Activated T-cell treated with anti-CD3 and anti-CD28 coated beads, Interleukin-2, amount 50 U/mL, for 72 hours (primary cell): ENCODE measurements at places on chromosomes 12 and 14. TPM values are rescaled to one million over a fixed set of nuclear protein-coding genes. Genes with fewer than 3 reads are reported as not detected.

- no peak overlapping the region for H3K4me3 ChIP-seq
- DNase-seq: no peak
- H3K27ac ChIP-seq: no peak overlapping the region
- H3K36me3 ChIP-seq: peaks cover 2% of the 10 kb centered on the region
- no peaks in the 10 kb centered on the region for H3K27me3 ChIP-seq
- H3K4me1 ChIP-seq: no peaks in the 10 kb centered on the region
These were observed 12.6 kb upstream of the DIO2 start for GRCh38 chr14:80223696-80224465.

- no peak overlapping the region for H3K4me3 ChIP-seq
- no peaks in the 10 kb centered on the region for H3K4me1 ChIP-seq
- no peak overlapping the region for H3K27ac ChIP-seq
- H3K36me3 ChIP-seq: no peaks in the 10 kb centered on the region
These were observed 295.9 kb downstream of the FOXG1 start for GRCh38 chr14:29062466-29062865.

DNA sequence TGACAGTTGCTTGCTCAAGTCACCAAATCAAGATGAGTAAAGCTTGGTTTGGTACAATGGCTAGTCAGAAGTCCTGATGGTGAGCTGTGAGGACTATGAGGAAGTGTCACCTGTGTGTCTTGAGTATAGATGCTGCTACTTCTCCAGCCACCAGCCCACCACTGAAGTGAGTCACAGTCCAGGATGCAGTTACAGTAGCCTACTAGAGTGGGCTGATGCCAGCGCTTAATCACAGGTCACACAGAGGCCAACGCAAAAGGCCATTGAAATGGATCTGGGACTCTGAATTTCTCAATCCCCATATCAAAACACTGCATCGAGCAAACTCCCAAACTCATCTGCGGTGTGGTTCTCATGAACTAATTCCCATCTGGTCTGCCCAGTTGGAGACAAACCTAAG lies 223.1 kb downstream of the ANO6 start:
- no peaks in the 10 kb centered on the region for H3K4me1 ChIP-seq
- no peak overlapping the region for H3K27ac ChIP-seq
- peaks cover 4% of the 10 kb centered on the region for H3K36me3 ChIP-seq
- no peaks in the 10 kb centered on the region for H3K27me3 ChIP-seq
- DNase-seq: no peak

GRCh38 chr12:14824012-14824634 lies 10.1 kb upstream of the SMCO3 start:
- H3K27ac ChIP-seq: no peak overlapping the region
- H3K36me3 ChIP-seq: no peaks in the 10 kb centered on the region
- H3K4me3 ChIP-seq: no peak overlapping the region
- peaks cover 25% of the 10 kb centered on the region for H3K4me1 ChIP-seq
- H3K27me3 ChIP-seq: no peaks in the 10 kb centered on the region

DNA sequence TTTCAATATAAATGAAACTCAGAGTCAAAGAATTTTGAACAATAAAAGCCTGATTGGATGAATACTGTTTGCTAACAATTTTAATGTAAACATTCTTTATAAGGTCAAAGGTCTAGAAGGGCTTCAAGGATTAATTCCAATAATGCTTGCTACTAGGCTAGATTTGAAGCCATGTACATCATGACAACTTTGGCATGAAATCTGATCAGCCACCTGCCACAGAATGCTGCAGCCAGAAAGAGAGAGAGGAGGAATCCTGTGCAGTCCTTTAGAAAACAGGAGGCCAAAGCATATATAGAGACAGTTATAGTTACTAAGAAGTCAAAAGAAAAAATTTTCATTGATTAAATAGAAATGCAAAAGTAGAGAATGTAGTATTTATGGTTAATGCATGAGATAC lies 47.1 kb downstream of the ABCD2 start:
- H3K27ac ChIP-seq: peak overlapping the region; percentile 2
- no peak overlapping the region for H3K4me3 ChIP-seq
- H3K36me3 ChIP-seq: peaks cover 35% of the 10 kb centered on the region

GRCh38 chr14:44586910-44587309 lies 79.8 kb upstream of the FSCB start:
- H3K4me3 ChIP-seq: no peak overlapping the region
- no peak overlapping the region for H3K27ac ChIP-seq
- no peak for DNase-seq
- H3K4me1 ChIP-seq: no peaks in the 10 kb centered on the region
- no peaks in the 10 kb centered on the region for H3K36me3 ChIP-seq

GRCh38 chr12:111363578-111363977 lies 5.3 kb downstream of the PHETA1 start:
- H3K27ac ChIP-seq: no peak overlapping the region
- no peak overlapping the region for H3K4me3 ChIP-seq
- H3K4me1 ChIP-seq: peaks cover 29% of the 10 kb centered on the region
- no peaks in the 10 kb centered on the region for H3K36me3 ChIP-seq
- H3K27me3 ChIP-seq: peaks cover 10% of the 10 kb centered on the region

CISTR gene
- total RNA-seq: not detected

KLRG1 gene
- 2.5 TPM for total RNA-seq

DNAI7 gene
- total RNA-seq: 0.17 TPM

NKX2-1 gene
- not detected for total RNA-seq

REC8 gene
- total RNA-seq: 57.9 TPM

KLRK1 gene
- total RNA-seq: 23.6 TPM
